ENCODE measurements at places on chromosomes 5 and 9.

DNA sequence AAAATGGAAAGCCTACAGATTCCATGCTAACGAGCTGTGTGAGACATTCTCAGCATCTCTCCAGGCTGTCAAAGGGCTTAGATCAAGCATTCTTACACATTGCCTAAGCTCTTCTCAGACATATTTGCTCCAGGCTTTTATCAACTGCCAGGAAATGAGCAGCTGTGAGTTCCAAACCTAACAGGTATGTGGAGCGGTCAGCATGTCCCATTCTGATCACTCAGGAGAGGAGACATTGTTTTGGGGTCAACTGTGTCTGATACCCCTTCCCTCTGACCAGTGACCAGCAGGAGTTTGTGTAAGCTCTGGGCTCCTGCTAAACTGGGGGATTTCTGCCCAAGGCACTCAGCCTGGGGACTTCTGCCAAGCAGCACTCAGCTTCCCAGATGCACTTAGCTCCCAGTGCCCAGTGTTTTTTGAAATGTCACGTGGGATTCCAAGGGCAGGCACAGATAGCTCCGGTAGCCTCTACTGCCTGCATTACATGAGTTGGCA is 229.1 kb downstream of the SEC61B start:
- DNase-seq = no peak

GRCh38 chr5:11904265-11904906 is at the start of gene CTNND2:
Gene CTNND2 (minus strand): TSS chr5:11904446. CDS start chr5:11903853, 593 bp downstream.
- peak; percentile 55 for DNase-seq

DNA sequence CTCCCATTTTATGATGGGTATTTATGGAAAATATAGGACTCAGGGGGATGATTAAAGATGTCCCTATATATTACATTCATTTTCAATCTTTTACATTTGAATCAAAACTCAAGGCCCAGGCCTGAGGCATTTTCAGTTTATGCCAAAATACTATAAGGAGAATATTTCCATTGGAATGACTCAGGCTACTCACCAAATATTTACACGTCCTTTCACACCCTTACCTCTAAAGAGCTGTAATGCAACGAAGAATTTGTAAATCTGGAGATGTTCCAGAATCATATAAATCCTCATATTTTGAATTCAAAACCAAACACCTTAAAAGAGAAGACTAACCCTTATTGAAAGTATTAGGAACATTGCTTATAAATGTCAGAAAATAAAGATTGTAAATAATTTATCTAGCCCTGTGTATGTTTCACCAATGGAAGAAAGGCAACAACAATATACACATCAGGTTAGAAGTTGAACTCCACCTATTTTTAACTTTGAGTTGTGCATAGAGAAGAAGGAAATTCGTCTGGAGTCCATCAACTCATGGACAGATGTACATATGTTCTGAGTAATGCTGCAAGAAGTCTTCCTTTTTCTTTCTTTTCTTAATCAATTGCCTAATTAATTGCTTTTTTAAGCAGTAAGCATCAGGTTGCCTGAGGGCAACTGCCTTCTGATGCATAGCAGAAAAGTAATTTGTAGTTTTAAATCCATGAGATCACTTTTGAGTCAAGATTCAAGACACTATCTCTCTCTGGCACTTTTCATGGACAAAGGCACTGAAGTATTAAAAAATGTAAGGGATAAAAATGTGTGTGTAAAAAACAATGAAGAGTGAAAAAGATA is 579.3 kb upstream of the RGMB start:
- no peak for DNase-seq

GRCh38 chr9:89179540-89179894 is 899 bp upstream of the SHC3 start:
- no peak for DNase-seq

DNA sequence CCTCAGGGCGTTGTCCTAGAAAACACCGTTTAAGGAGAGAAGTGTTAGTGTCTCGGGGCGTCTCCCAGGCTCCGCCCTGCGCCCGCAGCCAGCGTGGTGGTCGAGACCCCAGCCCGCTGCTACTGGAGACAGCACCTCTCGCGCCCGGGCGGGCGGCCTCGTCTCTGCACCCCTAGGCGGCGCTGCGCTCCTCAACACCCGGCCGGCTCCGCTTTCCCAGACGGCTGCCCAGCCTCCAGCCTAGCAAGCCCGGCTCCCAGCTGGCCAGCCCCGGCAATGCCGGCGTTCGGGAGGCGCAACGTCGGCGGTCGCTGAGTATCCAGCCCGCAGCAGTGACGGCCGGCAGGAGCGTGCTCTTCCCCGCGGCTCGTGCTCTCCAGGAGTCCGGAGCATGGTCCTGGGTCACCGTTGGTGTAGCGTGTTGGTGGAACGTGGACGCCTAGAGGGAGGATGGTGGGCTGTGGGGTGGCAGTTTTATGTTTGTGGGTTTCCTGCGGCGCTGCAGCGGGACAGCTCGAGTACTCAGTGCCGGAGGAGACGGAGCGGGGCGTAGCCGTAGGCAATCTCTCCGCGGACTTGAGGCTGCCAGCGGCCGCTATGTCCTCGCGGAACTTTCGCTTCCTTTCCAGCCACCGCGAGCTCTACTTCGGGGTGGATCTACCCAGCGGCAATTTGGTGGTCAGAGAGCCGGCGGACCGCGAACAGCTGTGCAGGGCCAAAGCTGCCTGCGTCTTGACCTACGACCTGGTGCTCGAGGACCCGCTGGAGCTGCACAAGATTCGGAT is 536 bp downstream of the PCDHAC1 start:
- DNase-seq = peak; percentile 77

GRCh38 chr9:74333384-74334032 is 163.6 kb upstream of the RORB start:
- DNase-seq = no peak

DNA sequence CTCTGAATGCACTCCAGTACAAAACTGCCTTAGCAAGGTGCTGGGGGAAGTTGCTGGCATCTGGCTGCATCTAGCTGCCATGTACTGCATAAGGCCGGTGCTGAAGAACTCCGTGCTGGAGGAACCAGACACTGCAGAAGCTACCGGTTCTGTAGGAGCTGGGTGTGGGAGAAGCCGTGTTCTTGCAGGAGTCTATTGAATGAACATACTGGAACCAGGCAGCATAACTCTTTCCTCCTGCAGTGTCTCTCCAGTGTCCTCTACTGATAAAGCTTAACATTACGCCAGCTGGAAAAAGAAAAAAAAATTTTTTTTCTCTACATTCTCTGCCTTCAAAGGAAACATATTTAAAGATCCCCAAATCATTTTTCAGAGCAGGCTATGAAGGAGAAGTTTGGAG is 38.5 kb downstream of the VPS13A start:
- DNase-seq = no peak

- no peak for DNase-seq
Measured at GRCh38 chr5:157648275-157648990, 3.8 kb downstream of the SOX30 start.

GRCh38 chr9:27679338-27679737 is 106.1 kb upstream of the C9orf72 start:
- DNase-seq = no peak

- DNase-seq = no peak
Measured at GRCh38 chr9:70403166-70403565, 11.3 kb downstream of the KLF9 start.

GRCh38 chr9:21506626-21507482 is 24.7 kb upstream of the IFNE start:
- no peak for DNase-seq

DNA sequence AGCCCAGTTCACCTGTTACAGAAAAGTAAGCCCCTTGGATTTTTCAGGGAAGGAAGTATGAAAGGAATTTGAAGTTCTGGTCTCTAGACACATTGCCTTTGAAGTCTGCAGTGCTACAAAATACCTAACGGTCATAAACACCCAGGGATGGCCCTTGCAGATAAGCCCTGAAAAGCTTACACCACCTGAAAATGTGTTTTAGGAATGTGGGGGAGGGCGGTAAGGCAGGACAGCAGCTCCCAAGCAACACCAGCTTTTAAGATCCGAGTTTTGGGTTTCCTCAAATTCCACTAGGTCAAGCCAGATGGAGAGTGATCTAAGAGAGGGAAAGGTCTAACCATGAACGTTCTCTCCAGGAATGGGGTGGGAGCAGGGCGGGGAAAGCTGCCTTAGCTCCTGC is 114.1 kb upstream of the PANK3 start:
- DNase-seq = no peak

GRCh38 chr5:154332451-154332850 is 113.3 kb upstream of the SAP30L start:
- no peak for DNase-seq

- no peak for DNase-seq
Measured at GRCh38 chr5:15837551-15838289, 337.7 kb downstream of the FBXL7 start.

- DNase-seq = no peak
Measured at GRCh38 chr5:116404016-116404415, 170.6 kb downstream of the SEMA6A start.

DNA sequence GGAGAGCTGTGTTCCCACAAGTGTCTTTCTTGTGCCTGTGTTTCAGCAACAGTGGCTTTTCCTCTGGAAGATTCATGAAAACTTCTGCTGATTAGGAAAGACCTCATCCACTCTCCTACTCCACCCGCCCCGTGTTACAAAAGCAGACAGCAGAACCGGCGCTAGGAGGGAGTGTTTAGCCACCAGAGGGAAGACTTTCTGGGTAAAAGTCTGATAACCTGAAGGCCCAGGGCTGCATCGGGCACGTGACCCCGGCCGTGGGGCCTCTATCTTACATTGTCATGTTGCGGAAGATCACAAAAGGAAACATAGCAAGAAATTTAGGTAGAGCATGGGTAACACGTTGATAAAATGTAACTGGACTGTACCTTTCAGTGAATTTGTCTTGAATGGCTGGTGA is 32.0 kb upstream of the DMRT2 start:
- DNase-seq = no peak

GRCh38 chr5:100270023-100270771 is 265.0 kb upstream of the FAM174A start:
- DNase-seq = no peak

DNA sequence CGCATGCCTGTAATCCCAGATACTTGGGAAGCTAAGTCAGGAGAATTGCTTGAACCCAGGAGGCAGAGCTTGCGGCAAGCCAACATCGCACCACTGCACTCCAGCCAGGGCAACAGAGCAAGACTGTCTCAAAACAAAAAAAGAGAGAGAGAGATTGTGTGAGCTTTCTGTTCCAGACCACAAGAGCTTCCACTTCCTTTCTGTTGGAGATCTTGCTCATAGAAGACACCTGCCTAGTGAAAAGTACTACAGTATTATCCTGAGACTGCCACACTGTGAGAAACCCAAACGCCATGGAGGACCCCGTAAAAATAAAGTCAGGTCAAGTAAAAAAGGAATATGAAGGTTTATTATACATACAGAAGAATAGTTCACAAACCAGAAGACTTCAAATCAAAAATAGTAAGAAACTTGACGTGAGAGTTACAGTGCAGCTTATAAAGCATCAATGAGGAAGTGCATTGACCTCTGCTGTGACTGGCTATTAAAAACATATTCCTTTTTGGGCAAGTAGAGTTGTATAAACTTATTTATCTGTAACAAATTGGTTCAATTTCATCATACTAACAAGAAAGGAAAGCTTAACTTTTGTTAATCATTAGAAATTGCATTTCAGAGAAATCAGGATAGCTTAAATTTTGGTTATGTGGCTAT is 4.3 kb upstream of the EMB start:
- no peak for DNase-seq

- DNase-seq = no peak
Measured at GRCh38 chr9:128026255-128026772, 40.8 kb downstream of the NAIF1 start.

GRCh38 chr5:154783774-154784460 is 28.7 kb downstream of the LARP1 start:
- no peak for DNase-seq

DNA sequence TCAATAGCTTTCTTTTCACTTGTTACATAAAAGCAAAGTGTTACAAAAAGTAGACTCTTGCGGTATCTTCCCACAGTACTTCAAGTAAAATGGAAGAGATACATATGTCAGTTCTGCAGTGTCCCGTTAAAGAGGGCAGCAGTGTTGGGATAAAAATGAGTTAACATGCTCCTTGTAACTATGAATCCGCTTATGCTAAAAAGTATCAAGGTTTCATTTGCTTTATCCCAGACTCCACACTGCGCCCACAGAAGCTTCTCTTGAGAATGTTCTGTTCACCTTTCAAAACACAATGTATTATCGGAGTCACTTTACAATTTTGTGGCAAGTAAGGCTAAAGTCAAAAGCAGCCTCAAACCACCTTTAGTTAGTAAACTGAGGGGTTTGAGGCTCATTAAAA is 790 bp downstream of the PTAR1 start:
- no peak for DNase-seq

DNA sequence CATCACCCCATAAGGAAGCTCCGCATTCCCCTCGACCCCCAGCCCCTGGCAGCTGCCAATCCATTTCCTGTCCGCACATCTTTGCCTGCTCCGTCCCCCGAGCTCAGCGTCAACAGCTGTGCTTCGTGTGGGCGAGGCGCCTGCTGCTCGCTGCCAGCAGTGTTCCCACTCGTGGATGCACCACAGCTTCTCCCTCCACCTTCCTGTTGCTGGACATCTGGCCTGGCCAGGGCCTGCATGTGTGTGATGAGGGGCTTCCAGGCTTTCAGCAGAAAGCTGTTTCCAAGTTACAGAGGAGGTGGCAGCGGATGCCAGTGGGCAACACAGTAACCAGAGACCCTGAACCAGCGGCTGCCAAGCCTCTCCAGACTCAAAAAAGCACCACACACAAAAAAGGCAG is 86.0 kb downstream of the PRRT1B start:
- DNase-seq = no peak

DNA sequence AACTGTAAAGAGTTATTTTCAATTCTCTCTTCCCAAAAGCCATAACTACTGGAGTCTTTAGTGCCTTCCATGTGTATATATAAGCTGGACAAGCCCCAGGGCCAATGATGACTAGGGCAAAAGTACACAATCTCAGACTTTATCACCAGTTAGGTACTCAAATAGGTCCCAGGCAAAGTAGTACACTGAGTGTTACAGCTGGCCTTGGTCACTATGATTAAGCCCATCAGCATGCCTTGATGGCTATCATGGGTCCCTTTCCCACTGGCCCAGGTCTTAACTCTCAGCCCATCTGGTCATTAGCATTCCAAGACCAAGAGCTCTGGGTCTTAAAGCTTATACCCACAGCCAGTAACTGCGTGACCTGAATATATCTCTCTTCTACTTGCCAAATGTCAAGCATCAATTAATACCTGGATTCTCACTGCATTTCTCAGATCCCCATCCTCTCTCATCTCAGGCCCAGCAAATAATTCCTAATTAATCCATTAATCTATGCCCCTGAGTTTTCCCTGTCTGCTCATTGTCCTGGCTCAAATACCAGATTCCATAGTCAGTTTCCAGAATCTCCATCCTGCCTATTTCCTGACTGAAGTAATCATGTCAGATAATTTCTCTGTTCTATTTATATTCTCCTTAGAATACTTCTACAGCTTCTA is 62.3 kb downstream of the NR6A1 start:
- DNase-seq = no peak

- DNase-seq = no peak
Measured at GRCh38 chr5:68222310-68222709, 6.8 kb downstream of the PIK3R1 start.
